ENCODE measurements at places on chromosomes 11 and 22. TPM values are rescaled to one million over a fixed set of nuclear protein-coding genes. Genes with fewer than 3 reads are reported as not detected.
A peak's percentile ranks its signal among the peaks of the same experiment; 100 is the strongest.

DNA sequence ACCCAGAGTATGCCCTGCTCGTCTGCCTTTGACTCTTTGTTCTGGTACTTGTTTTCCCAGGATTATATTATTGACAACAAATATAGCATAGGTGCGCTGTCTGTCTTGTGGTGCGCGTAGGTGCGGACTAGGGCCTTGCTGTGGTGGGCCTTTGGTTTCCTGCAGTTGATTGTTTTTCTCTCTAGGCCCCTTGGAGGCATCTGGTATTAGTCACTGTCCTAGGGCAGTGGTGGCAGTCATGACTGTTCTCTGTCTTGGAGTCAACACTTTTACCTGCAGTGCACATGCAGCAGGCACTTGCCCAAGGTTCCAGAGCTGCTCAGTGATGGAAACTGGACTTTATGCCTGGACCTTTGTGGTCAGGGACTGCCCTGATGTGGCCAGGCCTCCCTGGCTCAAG lies 18.6 kb downstream of the PPP6R2 start:
- peak; percentile 51 for DNase-seq

- no peak for DNase-seq
Observed at GRCh38 chr22:49352361-49353169, 475.1 kb downstream of the BRD1 start.

GRCh38 chr11:117769533-117769932 lies 27.5 kb downstream of the DSCAML1 start:
- DNase-seq: no peak

DNA sequence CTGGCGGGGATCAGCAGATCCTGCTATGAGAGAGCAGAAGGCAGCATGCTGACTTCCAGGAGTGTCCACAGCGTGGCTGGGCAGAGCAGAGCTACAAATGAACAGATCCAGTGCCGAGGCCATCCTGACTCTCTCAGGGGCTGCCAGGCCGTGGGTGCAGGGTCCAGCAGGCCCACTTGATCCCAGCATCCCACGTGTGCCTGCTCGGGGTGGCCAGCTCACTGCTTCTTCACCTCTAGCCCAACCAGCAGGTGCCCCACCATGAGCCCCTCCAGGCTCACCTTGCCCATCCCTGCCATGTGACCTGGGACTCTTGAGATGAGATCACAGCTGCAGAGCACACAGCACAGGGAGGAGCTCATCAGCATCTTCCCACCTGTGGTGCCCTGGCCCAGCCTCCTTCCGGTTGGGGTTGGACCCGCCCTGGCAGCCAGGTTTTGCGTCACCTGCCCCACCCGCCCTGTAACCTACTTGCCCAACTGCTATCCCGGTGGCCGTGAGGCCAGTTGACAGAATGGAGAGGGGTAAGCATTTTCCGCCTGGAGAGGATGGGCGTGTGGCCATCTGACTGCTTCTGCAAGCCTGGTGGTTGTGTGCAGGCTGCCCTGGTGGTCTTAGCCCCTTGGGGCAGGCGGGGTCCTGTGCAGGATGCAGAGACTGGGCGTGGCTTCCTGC lies 11.0 kb downstream of the TANGO2 start:
- DNase-seq: no peak

DNA sequence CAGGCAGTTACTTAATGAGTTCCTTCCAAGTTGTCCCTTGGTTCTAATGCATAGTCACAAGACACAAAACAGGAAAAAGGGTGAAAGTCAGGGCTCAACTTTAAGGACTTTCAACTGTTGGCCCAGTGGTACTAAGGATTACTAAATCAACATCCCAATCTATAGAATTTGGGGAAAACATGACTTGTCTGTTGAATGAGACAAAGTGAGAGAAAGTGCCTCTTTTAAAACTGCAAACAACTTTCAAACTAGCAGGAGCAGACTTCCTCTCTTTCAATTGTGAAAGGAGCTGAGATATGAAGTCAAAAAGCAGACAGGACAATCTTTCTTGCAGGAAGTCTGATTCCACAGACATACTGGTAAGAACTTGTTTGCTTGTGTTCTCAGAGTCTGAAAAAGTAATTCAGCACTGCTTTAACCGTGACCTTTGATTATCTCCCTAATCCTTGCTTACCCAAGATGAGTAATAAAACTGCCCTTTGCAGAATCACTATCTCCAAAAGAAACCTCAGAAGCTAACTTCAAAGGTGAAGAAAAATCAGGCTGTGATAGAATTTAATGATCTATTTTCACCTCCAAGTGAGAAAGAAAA lies 960.7 kb upstream of the RAG2 start:
- no peak for DNase-seq

DNA sequence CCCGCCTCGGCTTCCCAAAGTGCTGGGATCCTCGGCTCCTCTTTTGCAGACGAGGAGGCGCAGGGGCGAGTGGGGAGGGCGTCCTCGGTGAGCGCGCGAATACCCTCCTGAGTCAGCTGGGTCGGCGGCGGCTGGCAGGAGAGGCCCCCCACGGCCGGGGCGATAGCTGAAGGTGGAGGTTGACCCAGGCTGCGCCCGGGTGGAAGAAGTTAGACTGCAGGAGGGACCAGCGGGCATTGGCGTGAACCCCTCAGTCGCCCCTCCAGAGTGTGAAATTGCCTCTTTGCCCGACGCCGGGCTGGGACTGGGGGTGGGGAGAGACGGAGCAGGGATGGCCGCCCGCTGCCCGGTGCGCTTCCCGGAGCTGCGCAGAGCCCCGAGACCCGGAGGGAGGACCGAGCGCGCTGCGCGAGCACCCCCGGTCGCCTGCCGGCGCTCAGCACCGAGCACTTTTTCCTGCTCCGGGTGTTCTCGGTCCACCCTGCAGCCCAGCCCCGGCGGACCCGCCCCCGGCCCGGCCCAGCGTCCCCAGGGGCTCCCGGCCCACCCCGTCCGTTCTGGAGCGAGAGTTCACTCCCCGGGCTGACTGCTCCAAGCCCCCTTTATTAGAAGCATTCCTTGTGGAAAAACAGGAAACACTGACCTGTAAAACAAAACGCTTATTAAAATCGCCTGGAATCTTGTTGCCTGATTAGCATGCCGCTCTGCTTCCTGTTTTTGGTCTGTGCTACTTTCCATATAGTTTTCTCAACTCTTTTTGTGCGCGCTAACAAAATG lies 13.7 kb upstream of the CPT1A start:
- DNase-seq: no peak

DNA sequence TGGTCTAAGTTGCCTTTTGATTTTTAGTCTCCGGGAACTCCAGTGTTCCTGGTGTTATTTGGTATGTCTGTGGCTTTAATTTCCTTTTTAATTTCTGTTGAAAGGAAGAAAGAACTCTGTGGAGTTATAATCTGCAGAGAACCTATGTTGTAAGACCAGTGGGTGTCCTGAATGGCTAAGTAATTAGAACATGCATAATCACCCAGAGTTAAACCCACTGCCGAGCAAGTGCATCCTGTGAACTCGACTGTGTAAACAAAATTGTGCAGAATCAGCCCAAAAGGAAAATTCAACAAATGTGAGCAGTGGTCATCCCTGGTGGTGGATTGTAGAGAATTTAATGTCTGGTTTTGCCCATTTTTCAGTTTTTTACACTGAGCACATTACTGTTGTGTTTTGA lies 162.5 kb downstream of the COMMD9 start:
- no peak for DNase-seq

DNA sequence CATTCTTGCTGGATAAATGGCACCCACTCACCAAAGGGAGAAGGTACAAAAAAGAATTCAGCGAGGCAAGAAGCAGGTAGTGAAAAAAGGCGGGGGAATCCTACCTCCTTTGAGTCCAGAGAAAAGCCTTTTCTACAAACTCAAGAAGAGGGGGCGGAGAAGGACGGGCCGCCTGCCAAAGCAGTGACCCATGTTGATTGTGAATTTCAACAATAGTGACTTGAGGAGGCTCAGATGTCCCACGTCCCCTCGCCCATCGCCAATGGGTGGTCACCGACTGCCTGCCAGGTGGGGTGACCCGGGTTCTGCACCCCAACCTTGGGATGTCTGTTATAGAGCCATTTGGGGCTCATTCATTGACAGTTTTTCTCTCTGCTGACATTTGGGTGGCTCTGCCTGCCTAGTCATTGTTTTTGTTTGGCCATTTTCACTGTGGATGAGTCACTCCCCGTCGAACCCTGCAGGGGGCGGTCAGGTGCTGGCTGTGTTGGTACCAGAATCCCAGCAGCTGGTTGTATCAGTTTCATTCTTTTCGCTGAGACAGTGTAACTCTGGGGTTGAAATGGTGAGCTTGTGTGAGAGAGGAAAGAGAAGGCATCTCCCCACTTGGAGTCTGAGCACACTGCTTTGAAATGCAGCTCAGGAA lies 163.4 kb upstream of the NCAM1 start:
- peak; percentile 10 for DNase-seq

- DNase-seq: no peak
Observed at GRCh38 chr11:60528934-60529333, 13.7 kb downstream of the MS4A13 start.

DNA sequence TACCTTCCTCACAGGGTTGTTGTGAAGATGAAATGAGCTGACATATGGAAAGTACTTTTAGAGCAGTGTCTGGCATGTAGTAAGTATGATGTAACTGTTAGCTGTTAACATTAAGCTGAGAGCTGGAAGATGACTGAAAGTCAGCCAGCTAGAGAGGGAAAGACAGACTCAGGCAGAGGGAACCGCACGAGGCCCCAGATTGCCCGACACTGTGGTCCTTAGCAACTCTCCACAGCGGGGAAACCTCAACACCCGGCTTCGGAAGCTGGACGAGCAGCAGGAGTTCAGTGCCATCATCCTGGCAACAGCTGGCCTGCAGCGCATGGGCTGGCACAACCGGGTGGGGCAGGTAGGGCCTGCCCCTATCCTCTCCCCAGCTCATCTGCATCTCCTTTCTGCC lies 6.5 kb downstream of the HMBS start:
- no peak for DNase-seq

GRCh38 chr11:105862736-105863367 lies 159.2 kb downstream of the MSANTD4 start:
- DNase-seq: no peak

Gene NOX4
- total RNA-seq: not detected

Gene BTG4
- total RNA-seq: 0.23 TPM

Gene RFPL2
- total RNA-seq: 0.50 TPM

All from activated T-cell treated with anti-CD3 and anti-CD28 coated beads, Interleukin-2, amount 50 U/mL, for 72 hours (primary cell).